Stimulated activated CD8-positive, alpha-beta memory T cell treated with anti-CD3 and anti-CD28 coated beads, Interleukin-15, amount 100 ng/mL, for 48 hours (primary cell): ENCODE measurements at places on chromosomes 16 and 17.

DNA sequence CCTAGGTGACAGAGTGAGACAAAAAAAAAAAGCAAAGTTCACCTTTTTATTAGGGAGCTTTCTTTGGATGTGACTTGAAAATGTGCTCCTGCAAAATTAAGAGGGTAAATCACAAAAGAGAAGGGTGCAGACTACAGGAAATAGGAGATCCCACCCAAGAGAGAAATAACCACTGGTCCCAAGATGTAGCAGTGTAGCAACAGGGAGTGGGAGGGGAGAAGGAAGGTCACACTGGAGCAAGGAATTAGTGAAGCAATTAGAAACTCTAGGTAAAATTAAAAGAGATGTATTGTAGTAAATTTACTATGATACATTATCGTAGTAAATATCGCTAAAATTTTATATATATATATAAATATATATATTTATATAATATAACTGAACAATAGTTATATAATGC is 12.3 kb upstream of the SPN start:
- DNase-seq, result no peak

- no peak for DNase-seq
Observed at GRCh38 chr17:42678951-42679491, 2.2 kb upstream of the PLEKHH3 start.

DNA sequence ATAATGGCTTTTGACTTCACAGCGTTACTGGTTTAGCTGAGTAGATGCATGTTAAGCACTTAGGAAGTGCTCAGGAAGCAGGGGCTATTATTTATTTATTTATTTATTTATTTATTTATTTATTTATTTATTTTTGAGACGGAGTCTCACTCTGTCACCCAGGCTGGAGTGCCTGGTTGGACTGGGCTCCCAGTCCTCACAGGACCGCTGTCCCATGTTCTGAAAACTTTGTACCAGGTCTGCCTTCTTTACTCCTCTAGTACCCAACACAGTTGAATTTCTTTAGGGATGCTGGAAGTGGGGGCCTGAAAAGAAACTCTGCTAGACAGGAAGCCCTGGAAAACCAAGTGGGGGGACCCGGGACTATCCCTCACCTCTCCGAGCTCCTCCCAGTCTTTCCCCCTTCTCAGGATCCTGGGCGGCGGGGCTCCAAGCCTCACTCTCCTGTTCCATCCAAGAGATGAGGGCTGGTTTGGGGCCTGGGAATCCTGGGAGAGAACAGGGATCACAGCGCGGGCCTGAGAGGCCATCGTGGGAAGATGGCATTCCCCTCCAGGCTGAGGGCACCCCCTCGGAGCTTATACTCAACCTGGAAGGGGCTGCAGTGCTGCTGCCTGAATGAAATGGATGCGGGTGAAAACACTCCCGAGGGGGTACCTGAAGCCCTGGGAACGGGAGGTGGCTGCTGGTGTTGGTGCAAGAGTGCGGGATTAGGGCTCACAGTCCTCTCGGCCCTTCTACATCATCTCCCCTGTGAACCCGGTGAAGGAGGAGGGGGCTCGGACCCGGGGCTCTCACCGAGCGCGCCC is 674 bp downstream of the ZNF688 start:
- DNase-seq, result no peak

DNA sequence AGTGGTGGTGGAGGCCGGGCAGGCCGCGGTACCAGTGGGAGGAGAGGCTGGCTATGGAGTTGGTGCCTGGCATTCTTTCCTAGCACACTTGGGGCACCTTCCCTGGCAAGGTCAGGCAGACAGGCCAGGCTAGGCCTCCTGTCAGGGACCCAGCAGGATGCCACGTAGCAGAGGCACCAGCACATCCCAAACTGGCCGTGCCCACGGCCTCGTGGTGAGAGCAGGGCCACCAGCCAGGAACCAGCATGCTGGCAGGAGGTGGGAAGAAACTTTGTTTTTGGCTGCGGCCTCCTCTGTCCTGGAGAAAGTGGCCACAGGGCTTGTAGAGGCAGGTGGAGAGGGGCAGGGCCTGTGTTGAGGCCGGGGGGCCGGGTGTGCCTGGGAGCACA is 57.6 kb upstream of the CBFA2T3 start:
- no peak for DNase-seq

DNA sequence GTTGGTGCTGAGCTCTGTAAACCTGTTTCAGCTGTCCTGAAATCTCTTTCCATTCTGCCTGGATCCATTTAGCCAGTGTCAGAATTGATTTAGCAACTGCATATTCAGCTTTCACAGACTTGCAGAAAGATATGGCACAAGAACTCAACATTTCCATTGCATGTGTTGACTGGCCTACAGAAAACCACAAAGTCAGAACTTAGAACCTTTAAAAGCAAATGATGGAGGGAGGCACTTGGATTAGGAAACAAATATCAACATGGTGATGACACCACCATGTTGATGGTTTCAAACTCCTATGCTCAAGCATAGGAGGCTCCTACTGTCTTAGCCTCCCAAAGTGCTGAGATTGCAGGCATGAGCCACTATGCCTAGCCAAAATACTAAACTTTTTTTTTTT is 52.3 kb upstream of the ARL6IP1 start:
- no peak for DNase-seq

DNA sequence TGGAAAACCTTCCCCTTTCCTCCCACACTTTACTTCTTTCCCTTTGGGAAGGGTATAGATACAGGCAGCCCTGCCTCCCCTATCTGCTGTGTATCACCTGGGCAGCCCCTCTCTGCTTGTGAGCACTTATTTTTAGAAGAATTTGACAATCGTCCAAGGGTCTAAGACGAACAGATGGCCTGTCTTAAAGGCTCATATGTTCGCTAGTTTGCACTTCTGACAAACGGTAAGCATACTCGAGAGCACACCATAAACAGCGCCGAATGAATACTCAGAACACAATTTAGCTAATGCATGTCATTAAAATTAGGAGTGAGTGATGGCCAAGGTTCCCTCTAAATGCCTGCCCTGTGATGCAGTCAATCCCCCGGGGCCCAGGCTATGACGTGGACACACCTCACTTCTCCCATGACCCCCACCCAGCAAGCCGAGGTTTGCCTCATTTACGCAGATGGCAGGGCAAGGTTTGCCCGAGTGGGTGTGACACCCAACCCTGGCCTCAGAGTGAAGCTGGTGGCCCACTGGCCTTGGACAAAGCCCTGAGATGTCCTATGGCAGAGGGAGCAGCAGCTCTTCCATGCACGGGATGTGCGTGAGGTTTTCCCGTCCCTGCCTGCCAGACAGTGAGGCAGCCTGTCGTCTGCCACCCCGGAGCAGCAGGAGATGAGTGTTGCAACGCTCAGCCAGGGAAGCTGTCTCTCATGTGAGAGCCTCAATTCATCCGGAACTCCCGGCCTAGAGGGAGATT is 125.2 kb downstream of the C16orf78 start:
- no peak for DNase-seq

- no peak for DNase-seq
Observed at GRCh38 chr17:83069571-83069906, 9.9 kb upstream of the METRNL start.

DNA sequence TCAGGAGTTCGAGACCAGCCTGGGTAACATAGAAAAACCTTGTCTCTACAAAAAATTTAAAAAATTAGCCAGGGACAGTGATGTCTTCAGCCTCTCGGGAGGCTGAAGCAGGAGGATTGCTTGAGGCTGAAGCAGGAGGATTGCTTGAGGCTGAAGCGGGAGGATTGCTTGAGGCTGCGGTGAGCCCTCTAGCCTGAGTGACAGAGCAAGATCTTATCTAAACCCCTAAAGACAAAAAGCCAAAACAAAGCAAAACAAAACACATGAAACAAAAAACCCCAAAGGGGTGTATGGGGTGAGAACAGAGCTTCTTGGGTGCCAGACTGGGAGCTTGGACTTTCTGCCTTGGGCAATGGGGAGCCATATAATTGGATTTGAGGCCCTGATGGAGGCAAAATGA is 2.6 kb downstream of the SPNS3 start:
- no peak for DNase-seq

DNA sequence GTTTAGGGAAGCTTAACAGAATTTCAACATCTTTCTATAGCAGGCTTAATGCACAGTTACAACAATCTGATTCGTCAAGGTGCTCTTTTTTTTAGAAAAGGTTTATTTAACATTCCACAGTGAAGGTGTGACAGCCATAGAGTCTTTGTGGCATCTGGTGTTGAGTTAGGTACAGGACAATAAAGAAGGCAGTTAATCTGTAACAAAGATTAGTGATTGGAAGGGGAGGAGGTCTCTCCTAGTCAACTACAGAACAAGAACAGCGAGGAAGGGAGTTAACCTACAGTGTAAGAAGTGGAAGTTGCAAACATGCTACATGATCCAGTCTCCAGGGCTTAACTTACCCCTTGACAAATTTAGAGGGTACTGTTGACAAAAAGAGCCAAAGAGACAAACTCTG is 3.0 kb upstream of the ZDHHC7 start:
- DNase-seq, result no peak

- DNase-seq, result no peak
Observed at GRCh38 chr16:7183768-7184167, 148.9 kb upstream of the RBFOX1 start.

DNA sequence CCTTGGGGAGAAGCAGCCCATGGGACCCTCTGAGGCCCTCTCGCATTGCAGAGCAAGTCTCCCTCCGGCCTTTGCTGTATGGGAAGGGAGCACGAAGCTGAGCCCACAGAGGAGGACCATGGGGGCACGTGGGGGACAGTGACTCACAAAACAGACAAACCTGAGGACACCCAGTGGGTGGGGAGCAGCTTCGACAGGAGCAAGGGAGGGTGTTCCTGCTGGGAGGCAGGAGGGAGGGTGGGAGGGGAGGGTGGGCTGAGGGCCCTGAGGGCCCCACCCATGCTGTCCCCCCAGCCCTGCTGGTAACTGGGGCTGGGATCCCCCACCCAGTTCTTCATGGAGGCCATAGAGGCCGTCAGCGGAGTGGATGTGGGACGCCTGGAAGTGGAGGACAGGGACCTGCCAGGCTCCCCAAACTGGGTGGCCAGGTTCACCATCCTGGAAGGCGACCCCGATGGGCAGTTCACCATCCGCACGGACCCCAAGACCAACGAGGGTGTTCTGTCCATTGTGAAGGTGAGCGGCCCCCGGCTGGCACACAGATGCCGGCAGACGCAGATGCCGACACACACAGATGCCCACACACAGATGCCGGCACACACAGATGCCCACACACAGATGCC is 12.5 kb downstream of the SLC22A31 start:
- DNase-seq, result no peak

- DNase-seq, result no peak
Observed at GRCh38 chr16:55045756-55046460, 115.2 kb downstream of the IRX5 start.

- DNase-seq, result no peak
Observed at GRCh38 chr17:50609380-50610074, 25.2 kb upstream of the ABCC3 start.

- DNase-seq, result no peak
Observed at GRCh38 chr17:6061290-6061689, 8.9 kb upstream of the WSCD1 start.

DNA sequence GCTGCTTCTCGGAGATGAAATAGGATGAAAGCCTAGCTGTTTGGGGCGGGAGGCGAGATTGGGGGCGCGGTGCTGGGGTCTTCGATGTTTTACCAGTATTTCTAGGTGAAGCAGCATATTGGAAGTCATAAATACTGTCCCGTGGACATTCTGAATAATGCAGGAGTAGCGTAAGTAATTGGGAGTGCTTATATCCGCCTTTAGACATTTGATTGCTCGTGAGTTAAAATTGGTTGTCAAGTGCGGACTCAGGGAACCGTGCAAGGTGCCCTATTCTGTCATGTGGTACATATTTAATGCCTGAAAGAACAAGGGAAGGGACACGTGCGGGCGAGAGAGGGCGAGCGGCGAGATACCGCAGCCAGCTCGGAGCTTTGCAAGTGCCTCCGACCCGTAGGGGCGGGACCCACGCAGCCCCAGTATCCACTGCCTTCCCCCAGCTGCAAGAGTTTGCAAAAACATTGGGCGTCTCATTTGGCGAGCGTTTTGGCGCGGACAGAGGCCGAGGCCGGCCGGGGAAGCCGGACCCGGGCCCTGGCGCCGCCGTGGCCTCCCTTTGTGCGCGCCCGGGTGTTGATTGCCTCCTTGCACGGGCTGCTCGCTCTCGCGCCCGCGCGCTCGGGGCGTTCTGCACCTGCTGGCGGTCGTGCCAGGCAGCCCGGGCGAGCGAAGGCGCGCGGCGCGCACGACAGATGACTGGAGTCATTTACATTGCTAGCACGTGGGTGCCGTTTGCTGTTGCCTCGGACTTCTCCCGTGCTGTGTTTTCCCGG is 849.8 kb upstream of the RBFOX1 start:
- DNase-seq, result no peak

DNA sequence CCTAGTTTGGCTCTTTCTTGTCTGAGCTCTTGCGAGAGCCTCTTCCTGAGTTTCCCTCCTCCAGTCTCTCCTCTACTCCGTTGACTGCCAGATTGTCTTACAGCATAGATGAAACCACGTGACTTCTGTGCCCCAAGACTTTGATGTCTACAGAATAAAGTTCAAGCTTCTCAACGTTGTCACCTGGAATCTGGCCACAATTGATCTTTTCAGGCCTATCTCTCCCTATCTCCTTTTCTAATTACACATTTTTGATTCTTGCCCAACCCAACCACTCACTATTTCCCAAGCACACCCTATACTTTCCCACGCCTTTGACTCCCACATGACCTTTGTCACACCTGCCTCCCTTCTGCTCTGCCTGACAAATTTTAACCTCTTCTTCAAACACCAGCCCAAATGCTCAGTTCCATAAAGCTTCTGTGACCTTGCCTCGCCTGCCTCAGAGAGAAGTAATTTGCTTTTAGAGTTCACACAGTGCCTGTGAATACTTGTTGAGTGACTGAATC is 52.4 kb upstream of the PMFBP1 start:
- DNase-seq, result no peak

DNA sequence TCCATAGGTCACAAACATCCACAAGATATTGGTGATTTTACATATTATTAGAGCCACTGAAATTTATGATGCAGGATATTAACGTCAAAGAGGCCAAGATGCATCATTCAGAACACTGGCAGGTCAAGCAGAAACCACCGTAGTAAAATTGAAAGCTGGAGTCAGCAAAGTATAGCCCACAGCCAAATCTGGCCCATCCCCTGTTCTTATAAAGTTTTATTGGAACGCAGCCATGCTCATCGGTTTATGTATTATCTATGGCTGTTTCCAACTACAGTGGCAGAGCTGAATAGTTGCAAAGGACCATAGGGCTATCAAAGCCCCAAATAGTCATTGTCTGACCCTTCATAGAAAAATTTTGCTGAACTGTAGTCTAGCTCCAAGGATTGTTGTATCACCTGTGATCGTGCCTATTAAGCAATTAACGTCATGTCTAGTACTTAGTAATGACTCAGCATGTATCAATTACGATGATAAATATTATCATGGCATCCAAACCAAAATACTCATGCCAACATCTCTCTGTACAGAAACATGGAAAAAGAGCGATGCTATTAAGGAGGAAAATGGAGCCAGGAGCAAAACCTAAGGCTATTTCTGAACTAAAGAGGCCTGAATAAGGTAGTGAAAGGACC is 165.6 kb downstream of the IRX3 start:
- DNase-seq, result no peak
